ENCODE measurements at places on chromosomes 12 and 14. TPM values are rescaled to one million over a fixed set of nuclear protein-coding genes. Genes with fewer than 3 reads are reported as not detected.

DNA sequence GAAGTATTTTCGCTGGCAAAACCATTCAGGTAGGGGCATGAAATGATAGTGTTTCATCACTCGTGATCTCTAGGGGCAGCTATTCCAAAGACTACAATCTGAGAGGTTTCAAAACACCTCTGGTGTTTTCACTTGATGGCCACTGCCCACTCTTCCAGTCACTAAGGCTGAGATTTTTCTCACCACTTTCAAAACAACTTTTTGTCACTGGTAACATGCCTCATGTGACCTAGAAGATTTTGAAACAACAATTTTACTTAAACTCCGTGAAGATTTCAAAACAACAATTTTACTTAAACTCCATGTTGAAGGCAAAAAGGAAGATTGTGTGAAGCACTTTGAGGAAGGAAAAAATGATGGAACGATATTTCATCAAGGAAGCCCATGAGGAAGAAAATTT, 1.2 kb upstream of the IRAK3 start:
- no peak for DNase-seq

DNA sequence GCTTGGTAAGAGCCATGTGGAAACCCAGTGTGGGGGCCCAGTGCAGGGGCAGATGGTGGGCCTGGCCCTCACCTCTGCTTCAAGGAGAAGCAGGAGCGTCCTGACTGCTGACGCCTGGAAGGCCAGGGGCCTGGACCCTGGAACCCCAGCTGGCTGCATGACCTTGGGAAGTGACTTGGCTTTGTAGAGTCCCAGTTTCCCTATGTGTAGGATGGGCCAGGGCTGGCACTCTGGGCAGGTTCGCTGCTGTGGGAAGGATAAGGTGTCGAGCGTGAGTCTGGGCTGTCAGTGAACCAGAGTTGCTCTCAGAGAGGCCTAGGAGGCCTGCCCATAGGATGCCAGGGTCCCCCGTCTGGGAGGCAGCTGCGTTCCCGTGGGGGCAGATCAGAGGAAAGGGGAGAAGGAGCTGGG, 43.2 kb downstream of the TRAFD1 start:
- no peak for DNase-seq

DNA sequence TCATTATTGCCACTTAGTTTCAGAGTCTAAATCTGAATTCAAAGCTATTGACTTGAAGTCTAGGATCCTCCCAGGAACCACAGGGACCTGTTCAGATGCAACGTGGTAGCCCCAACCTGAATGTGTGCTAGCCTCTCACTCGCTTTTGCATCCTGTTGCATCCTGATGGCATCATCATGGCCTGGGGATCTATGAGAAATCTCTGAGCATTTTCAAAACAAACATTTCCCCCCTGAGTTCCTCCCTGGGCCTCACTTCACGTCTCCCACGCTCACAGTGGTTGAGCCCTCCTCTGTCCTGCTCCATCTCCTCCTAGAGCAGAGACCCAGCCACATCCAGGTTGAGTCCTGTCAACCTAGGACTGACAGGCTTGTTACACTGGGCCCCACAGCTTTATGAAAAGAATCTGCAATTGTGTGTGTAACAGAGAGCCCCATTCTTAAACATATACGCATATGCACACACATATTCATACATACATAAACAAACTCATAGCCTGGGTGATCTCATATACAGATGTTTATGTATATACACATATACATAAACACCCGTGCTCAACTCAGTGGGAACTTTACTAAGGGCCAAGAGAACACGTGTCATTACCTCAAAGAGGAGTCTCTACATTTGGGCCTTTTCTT, 5.4 kb upstream of the KRT72 start:
- no peak for DNase-seq

GRCh38 chr12:120181991-120182631, 12.4 kb downstream of the GCN1 start:
- peak; percentile 78 for DNase-seq

DNA sequence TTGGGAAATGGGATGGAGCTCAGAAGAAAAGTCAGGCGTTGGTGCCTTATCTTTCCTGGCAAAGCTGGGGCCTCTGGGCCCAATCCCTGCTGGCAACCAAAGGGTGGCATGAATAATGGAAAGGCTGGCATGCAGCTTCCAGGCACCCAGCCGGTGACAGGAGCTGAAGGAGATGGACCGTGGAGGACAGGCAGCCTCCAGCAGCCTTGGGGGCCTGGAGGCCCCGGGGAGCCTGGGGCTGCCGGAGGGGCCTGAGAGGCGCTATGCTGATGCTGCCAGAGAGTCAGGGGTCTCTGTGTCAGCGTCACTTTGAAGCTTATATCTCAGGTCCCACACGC, 38.2 kb upstream of the EML1 start:
- no peak for DNase-seq

DNA sequence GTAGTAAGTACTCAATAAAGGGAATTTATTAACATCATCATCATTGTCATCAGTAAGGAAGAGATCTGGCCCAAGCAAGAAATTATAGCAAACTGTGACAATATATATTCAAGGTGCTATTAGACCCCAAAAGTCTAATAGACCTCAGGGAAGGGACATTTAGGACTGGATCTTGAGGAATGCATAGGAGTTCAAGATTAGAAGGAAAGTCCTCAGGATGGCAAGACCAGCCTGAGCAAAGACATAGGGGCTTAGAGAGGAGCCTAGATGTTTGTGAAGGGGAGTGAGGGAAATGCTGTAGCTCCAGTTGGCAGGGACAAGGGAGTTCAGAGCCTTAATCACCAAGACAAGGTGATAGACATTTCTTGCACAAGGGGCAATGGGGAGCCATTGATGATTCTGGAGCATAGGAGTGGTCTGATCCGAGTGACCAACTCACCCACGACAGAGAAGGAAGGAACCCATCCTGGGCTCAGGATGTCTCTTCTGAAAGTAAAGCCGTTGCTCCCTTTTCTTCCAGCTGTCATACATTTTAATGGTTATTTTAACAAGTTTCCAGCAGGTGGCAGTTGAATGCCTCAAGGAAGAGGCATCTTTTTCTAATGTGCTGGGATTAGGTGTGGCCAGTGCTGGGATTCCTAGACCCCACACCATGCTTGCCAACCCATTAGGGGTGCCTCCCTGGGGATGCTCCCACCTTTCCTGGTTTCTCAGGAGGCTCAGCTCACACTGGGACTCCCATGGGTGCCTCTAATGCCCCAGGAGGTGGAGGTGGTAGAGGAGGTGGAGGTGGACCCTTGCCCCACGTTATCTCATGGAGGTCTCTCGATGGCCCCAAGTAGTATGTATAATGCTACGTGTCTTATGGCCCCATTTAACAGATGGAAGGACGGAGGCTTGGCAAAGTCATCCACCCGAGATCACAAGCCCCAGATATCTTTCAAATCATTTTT, 37.8 kb downstream of the PHETA1 start:
- DNase-seq = peak; percentile 48

GRCh38 chr14:103697206-103697602, 18.0 kb downstream of the XRCC3 start:
- no peak for DNase-seq

- DNase-seq = no peak
Measured at GRCh38 chr14:101350021-101350420, 211.3 kb upstream of the DIO3 start.

GRCh38 chr14:76673261-76673660, 88.0 kb upstream of the VASH1 start:
- DNase-seq = no peak

DNA sequence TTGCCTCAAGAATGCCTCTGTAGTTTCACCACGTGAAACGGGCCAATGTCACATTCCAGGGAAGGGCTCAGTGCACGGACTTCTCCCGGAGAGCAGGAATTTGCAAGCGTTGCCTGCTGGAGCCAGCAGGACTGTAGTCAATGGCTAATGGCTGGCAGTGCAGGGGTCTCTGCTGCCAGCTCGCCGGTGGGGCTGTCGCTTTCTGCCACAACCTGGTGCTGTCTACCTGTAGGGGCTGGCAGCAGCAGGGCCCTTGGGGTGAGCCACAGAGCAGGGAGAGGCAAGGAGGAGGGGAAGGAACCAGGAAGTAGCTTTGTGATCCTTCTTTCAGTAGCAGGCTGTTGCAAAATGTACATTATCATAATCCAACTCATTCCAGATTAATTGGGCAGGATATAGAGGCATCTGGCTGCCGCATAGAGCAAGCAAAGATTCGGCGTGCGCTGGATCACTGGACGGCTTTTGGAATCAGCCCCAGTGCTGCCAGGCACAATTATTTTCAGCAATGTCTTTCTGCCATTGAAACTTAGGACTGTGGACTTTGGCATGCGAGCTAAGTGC, 114.1 kb downstream of the PAPOLA start:
- DNase-seq = no peak

- DNase-seq = no peak
Measured at GRCh38 chr12:80443974-80444666, at the start of gene PTPRQ. TSS of gene PTPRQ (plus strand) at chr12:80444235. CDS start at chr12:80444346, 111 bp downstream.

DNA sequence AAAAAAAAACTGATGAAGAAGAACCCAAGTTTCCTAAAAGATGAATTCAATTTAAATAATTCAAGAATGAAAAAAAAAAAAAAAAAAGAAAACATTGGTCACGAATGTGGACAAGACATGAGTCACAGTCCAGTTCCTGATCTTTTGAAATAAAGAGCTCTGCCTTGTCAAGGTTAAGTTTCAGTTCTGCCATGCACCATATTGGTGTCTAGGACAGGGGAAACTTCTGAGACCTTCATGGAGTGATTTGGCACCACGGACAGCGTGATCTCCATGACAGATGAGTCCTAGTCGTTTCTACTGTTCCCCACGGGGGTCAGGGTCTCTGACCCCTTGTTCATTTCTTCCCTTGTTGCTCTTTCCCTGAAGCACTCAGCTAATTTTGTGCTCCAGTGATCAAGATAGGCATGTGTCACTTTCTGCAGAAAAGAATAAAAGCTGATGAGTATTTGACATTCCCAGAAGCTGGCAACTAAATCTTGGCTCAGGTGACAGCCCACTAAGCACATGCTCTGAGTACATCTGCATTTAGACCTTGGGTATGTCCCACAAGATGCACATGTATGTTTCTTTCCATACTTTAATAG, 1159.7 kb downstream of the BCL11B start:
- DNase-seq = no peak

DNA sequence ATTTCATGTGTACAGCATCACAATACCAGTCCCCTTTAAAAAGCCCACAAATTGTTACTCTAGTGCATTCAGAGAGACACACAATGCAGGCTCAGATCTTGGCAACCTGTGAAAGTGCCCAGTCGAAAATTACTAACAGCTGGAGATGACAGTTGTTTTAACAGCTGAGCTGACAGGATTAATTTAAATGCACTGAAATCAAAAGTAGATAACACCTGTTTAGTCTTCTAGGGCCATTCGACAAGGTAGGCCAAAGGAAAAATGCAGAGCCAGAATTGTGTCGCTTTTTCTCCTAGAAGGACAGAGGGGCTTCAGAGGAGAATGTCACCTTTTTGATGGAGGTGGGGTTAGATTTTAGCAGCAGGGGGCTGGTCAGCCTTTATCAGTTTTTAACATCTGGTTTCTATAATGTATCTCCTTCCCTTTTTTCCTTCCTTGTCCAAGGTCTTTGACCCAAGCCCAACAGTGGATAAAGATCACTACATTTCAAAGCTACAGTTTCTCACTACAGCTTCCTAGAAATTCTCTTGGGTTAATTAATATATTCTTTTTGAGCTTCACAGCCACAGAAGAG, 139.1 kb downstream of the SOX5 start:
- no peak for DNase-seq

- DNase-seq = no peak
Measured at GRCh38 chr12:112595410-112595809, 176.7 kb downstream of the PTPN11 start.

DNA sequence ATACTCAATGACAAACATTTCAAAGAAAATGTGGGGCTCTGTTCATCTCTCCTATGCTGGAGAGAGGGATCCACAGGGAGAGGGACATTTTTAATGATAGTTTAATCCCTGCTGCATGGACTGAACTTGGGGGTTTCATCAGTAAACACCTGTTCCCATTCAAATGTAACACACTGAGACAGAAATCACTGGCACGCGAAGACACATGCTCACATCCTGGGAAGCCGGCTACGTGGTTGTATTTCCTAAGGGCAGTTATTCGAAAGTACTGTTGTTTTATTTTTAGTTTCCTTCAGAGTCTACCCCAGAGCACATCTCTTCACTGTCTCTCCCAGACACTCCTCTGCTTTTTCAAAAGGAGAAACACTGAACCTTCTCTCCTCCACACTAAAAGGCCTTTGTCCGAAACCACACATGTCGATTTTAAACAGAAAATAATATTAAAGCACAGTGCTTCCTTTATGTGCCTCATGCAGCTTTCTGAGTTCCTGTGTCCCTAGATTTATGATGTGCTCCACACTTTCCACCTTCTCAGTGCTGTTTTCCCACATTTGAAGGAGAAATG, 52.8 kb downstream of the PTHLH start:
- no peak for DNase-seq

DNA sequence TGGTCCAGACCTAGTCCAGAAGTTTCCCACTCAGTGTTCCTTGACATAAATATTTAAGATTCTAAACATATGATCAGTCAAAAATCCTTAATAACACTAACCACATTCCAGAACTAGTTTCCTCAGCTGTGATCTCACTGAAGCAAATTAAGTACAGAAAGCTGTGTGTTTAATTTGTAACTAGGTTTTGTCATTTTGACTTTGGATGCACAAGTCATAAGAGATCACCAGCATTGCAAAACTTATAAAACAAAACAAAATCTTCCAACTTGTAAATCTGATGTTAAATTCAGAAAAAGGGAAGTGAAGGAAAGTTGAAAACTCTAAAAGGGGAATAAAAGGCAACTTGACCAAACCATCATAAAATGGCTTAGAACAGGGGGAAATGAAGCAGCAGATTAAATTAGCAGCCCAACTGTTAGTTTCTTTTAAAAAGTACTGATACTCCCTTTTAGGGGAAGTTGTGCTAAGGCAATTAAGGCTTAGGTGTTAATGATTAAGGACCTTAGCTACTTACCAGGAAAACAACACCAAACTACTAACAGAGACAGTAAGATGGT, 56.6 kb downstream of the SH2B3 start:
- no peak for DNase-seq

DNA sequence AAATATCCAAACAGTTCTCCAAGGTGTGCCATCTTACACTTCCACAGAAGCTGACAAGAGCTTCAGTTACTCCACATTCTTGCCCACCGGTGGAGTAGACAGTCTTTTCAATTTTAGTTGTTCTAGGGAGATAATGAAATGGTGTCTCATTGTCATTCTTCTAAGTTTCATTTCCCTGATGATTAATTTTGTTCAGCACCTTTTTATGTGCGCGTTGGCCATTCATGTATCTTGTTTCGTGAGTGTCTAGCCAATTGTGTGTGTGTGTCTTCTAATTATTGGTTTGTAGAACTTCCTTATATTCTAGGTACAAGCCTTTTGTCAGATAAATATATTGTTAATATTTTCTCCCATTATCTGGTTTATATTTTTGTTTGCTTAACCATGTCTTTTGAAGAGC, 63.1 kb downstream of the GLT1D1 start:
- no peak for DNase-seq

The PYGL gene
- total RNA-seq = 61.2 TPM

The OR9K2 gene
- total RNA-seq = not detected

The CACNA2D4 gene
- total RNA-seq = not detected

The LRTM2 gene
- not detected for total RNA-seq

The RASSF3 gene
- 21.4 TPM for total RNA-seq

The PIWIL1 gene
- not detected for total RNA-seq

The SLC25A47 gene
- total RNA-seq = 0.24 TPM

The PMEL gene
- 1.1 TPM for total RNA-seq

The CPNE6 gene
- not detected for total RNA-seq

The BDKRB2 gene
- total RNA-seq = 0.89 TPM

The KRT2 gene
- not detected for total RNA-seq

The OAS2 gene
- 1.7 TPM for total RNA-seq

The NRIP2 gene
- total RNA-seq = not detected

The GSC gene
- total RNA-seq = not detected

The AJUBA gene
- 65.5 TPM for total RNA-seq

The KLHL33 gene
- total RNA-seq = not detected

Data from A172 (cell line).